ENCODE measurements at places on chromosomes 4 and X. TPM values are rescaled to one million over a fixed set of nuclear protein-coding genes. Genes with fewer than 3 reads are reported as not detected.

DNA sequence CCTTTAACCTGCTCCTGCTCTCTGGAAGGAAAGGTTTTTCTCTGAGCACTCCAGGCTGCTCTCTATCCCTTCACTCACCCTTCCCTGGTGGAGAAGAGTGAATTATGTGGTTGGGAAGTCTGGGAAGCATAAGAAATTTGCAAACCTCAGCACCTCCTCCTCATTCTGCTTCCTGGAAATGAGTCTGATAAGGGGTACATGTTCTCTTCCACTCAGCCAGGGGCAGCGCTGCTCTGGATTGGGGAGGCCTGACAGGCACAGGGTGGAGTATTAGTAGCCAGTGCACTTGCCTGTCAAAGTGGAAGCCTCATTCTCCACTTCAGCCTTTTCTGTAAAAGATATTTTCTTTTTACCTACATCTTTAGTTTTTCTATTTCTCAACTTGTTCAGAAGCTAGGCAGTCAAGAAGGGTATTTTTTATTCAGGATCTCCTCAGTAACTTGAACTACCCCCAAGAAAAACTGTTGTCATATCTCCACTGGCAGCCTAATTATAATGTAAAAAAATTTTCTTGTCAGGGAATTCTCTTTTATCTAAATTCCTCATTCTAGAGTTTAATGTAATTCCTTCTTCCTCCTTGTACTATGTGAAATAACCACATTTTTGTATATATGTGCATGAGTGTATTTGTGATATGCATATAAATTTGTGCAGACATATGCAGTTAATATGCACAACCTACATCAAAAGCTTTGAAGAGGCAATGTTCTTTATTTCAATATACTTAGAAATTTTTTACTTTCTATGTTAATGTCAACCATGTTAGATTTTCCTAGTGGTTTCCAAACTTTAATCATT is 15.3 kb downstream of the ADAMTS3 start:
- DNase-seq, result no peak

- peak; percentile 58 for DNase-seq
These were observed 38.1 kb upstream of the ARSH start for GRCh38 chrX:2967998-2968909.

DNA sequence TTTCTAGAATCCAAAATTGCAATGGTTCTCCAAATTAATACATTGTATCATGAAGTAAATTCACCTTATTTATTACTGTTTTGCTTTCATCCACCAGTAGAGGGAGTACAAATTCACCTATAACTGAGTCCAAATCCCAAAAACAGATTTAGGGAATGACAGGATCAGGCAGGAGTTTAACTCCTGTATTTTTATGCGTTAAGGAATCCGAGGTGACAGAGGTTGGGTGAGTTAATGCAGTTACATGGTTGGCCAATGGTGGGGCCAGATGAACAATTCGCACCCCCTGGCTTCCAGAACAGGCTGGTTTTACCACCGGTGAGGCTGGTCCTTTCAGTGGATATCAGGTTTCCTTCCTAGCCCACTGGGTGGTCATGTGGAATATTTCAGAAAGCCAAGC is 82.4 kb downstream of the MTNR1A start:
- no peak for DNase-seq

DNA sequence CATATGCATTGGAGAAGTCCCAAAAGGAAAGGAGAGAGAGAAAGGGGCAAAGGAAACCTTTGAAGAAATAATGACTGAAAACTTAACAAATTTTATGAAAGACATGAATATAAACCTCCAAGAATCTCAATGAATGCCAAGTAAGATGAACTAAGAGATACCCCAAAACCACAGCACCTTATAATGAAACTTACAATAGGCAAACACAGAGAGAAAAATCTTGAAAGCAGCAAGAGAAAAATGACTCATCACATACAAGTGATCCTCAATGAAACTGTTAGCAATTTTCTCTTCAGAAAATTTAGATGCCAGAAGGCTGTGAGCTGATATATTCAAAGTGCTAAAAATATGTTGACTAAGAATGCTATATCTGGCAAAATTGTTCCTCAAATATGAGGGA is 10.1 kb downstream of the SMIM10L2A start:
- DNase-seq, result no peak

DNA sequence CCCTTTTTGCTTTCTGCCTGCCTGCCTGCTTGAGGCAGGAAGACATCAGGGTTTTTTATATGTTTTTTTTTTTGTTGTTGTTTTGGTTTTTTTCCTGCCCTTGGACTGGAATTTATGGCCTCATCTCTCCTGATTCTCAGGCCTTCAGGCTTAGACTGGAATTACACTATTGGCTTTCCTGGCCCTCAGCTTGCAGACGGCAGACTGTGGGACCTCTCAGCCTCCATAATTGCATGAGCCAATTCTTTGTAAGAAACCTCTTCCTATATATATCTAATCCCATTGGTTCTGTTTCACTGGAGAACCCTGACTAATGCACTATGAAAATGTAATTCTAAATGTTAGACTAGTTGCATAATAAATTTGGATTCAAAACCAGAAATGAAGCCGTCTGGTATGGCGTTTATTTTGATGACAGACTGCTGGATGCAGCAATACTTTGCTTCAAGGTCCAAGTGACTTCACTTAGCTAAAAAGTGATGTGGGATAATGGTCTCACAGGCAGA is 59.0 kb downstream of the SEL1L3 start:
- no peak for DNase-seq

GRCh38 chr4:112410364-112410763 is 105.6 kb downstream of the NEUROG2 start:
- no peak for DNase-seq

GRCh38 chrX:129553619-129554288 is 13.7 kb downstream of the OCRL start:
- no peak for DNase-seq

GRCh38 chr4:189090174-189090814 is 850.4 kb upstream of the FRG1 start:
- DNase-seq, result no peak

DNA sequence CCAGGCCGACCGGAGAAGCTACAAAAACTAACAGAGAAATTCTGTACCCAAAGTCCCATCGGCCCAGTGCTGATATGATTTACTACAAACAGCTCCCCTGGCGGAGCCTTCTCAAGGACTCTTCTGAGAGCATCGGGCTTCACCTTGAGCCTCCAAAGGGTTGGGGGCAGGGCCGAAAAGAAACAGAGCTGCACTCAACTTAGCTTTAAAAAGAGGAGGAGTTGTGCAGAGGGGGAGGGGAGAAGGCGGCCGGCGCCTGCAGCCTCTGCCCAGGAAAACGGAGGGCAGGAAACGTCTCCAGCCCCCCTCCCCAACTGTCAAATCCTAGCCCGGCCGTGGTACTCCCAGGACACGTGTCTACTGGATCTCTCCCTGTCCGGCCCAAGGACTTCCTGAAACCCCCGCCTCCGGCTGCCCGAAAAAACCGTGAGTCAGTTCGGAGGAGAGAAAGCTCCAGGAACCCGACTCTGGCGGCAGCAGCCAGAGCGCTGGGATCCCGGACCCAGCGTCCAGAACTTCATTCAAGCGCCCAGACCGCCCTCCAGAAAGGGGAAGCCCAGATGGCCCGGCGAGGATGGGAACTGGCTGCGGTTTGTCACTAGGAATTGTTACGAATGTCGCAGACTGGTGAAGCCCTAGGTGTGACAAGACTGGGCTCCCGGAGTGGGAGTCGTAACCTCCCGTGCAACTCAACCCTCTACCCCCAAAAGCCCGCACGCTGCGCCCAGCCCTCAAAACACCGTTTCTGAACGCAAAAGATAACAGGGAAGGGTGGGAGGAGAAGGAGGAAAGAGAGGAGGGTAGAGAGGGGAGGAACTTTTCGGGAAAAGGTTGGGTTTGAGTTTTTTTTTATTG is 973 bp downstream of the ADAMTS3 start:
- peak; percentile 73 for DNase-seq

DNA sequence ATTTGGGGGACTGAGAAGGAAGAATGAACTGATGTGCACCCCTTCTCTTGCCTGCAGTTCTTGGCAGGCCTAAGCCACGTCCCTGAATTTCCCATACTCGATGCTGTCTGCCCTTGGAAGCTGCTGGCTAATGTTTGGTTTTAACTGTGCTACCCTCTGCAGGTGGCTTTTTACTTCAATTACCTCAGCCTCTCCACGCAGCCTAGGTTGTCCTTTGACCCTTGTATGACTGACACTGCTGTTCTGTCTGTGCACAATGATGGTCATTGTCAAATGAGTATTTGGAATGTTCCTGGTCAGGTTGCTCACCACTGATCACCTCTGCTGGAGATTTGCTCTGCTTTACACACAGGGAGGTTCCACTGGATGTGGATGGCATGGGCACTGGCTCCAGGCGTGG is 137.1 kb downstream of the ZNF518B start:
- DNase-seq, result no peak

DNA sequence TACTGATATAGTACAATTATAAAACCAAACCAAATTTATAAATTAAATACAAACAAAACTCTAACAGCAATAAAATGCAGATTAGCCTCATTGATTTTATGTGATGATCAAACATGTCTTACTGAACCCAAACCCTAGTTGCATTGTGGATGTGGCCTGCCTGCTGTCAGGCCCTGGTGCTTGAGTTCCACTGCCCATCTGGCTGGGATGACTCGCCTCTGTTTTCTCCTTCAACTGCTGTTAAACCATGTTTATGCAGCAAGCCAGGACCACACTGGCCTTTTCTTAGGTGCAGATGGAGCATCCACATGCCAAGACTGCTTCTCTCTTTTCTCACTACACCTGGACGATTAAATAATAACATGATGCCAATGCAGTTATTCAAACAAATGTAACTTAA is 22.6 kb downstream of the NAP1L5 start:
- DNase-seq, result no peak

- no peak for DNase-seq
These were observed 1317.2 kb downstream of the PCDH7 start for GRCh38 chr4:32037399-32037798.

Gene UGT2A1
- not detected for total RNA-seq

Gene ADAMTS3
- 2.3 TPM for total RNA-seq

Gene DUX4
- total RNA-seq, result not detected

Gene NRK
- total RNA-seq, result 1.4 TPM

Gene ASMT
- 0.89 TPM for total RNA-seq

Gene GPR101
- total RNA-seq, result not detected
